NCI-H446 (cell line): ENCODE measurements at places on chromosomes 12 and 14.

DNA sequence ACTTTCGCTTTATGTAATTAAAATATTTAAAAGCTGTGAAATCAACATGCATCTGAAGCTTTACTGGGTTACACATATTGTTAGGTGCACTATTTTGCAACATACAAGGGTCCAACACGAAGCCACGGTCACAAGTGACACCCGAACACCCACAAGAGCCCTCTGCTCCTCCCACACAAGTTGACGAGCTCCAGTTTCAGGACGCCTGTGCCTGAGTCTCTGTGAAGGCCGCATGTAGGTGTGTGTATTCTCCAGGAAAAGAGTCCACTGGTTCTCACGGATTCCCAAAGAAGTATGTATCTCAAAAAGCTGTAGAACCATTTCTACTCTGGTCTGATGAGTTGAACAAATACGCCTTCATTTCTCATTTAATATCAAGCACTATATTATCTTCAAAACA is 12.0 kb downstream of the SLC15A4 start:
- no peak for DNase-seq

DNA sequence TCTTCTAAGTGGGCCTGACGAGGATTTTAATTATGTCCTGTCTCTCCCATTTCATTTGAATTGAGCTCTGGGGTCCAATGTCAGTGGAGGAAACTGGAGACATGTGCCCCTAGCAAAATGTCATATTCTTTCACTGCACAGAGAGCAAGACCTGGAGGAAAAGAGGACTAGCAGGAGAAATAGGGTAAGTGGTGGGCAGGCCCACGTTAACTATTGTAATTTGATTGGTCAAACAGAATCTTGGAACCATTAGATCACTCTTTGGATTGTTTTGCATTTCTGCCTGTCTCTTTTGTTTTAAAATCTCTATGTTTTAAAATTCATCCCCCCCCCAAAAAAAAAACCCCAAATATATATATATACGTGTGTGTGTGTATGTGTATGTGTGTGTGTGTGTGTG is 113.9 kb upstream of the PELI2 start:
- no peak for DNase-seq

- DNase-seq = no peak
Observed at GRCh38 chr12:16152885-16153673, 124.4 kb downstream of the SLC15A5 start.

DNA sequence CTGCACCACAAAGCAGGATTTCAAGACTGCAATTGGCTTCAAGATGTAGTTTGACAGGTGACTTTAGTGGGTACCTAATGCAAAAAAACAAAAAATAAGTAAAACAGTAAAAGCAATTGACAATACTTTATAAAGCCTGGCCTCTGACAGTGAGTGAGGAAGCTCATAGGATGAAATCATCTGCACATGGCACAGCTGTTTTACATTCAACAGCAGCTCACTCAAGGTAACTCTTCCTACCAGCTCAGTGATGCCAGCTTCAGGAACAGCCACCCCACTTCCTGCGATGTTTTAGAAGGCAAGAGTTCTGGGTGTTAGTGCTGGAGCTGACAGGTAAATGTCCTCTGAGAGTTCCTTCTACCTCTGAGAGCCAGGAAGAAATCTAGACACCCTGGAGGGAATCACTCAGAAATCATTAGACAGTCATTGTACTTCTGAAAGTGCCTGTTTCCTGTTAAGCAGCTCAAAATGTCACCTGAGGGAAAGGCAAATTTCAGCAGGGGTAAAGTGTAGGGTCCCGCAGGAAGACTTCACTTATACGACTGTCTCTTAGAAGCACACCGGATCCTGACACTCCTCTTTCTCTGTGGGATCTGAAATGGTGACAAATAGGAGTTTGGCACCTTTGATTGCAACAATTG is 99.9 kb downstream of the FOXN3 start:
- DNase-seq = no peak

- no peak for DNase-seq
Observed at GRCh38 chr14:104874571-104875411, 9.7 kb downstream of the CEP170B start.

- DNase-seq = no peak
Observed at GRCh38 chr14:43313719-43314118, 1193.4 kb downstream of the FSCB start.

GRCh38 chr12:52022841-52023181 is 16.1 kb downstream of the TAMALIN start:
- no peak for DNase-seq

- no peak for DNase-seq
Observed at GRCh38 chr12:9856894-9857293, 12.3 kb downstream of the CLEC2B start.

DNA sequence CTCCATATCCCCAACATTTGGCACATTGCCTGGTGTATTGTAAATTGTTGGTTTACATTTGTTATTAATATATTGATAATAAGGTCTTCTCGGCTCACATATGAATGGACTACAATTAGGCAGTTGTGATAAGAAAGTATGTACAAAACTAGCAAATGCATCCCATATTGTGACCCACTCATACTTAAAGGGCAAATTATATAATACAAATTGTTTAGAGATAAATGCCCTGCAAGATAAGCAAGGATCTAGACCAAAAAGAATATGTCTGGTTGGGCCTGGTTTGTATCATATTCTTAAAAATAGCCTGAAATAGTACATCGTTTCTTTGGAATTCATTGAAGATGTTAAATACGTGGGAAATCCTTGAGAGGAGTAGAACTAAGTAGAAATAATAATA is 151.3 kb downstream of the CNTN1 start:
- no peak for DNase-seq

DNA sequence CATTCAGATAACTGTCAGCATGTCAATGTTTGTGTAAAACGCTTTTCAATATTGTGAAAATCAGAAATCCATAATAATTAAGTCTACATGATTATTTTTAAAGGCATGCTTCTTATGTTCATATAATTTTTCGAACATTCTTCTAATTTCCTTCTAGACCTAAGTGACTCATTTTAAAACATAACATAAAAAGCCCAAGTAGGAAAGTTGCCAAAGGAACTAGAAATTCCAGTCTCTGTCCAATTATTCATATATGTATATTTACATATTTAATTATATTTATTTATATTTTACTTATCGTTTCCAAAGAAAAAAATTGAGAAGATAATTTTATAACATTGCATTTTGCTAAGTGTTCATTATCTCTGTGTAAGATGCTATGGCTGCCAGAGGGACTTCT is 110.4 kb downstream of the TMTC1 start:
- DNase-seq = no peak

DNA sequence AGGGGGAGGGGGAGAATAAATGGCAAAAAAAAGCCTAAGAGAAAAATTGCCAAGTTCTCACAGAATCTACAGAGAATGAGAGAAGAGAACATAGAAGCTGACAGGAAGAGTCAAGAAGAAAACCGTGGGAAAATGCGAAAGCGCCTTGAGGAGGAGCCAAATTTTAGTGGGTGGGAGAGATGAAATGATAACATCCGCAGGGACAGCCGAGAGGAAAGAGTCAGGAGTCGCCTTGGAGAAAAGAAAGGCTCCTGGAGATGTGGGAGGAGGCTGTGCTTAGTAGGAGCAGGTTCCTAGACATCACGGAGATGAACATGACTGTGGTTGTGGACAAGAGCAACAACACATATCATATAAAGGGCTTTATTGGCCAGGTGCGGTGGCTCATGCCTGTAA is 49.4 kb downstream of the PHLDA1 start:
- DNase-seq = no peak

DNA sequence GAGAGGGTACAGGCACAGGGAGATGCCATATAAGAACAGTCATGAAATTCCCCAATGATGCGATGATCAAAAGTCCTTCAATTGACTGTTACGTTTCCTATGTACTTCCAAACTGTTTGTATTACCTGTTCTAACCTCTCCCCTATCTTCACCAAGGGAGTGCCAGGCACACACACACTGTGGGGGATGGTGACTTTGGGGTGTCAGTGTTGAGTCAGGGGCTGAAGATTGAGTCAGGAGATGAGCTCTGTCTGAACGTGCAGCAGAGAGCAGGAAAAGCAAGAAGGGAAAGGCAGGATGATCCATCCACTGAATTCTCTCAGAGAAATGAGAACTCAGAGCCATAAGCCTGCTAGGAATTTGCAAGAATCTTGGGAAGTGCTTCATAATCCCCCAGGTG is 153.4 kb downstream of the EFCAB11 start:
- DNase-seq = no peak

- peak; percentile 67 for DNase-seq
Observed at GRCh38 chr14:89767861-89768268, 186.7 kb downstream of the EFCAB11 start.

- no peak for DNase-seq
Observed at GRCh38 chr14:90836692-90837063, 20.4 kb upstream of the TTC7B start.

GRCh38 chr14:61837336-61838229 is 75.4 kb downstream of the SNAPC1 start:
- DNase-seq = peak; percentile 45

DNA sequence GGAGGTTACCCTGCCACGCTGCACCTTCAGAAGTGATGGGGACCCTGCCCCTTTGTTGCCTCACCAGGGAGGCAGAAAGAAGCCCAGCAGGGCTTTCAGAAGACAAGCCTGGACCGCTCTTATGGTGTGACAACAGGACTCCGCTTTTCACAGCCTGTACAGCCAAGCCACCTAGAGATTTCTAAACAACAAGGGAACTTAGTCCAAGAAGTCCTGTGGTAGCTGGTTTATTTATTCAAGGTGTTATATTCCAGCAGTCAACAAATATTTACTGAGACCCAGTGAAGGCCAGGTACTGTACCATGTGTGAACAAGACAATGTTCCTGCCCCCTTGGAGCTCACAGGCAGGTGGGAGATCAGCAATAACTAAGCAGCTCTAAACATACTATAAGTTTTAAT is 4.0 kb upstream of the TMEM229B start:
- DNase-seq = no peak

DNA sequence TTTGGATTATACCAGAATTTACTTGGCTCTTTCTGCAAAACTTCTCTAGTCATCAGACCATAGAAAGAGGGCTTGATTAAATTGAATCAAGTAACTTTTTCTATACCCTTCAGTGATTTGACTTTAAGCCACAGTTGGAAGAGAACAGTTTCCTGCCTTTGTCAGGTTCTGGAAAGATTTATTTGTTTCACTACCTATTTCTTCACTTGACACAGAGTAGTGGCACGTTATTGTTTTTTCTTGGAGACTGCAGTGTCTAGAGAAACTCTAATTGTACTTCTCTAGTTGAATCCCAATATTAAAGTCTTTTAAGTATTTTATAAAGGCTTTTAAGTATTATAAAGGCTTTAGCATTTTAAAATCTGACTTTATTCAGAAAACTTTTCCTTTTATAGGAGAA is 138.1 kb downstream of the TMEM117 start:
- no peak for DNase-seq

DNA sequence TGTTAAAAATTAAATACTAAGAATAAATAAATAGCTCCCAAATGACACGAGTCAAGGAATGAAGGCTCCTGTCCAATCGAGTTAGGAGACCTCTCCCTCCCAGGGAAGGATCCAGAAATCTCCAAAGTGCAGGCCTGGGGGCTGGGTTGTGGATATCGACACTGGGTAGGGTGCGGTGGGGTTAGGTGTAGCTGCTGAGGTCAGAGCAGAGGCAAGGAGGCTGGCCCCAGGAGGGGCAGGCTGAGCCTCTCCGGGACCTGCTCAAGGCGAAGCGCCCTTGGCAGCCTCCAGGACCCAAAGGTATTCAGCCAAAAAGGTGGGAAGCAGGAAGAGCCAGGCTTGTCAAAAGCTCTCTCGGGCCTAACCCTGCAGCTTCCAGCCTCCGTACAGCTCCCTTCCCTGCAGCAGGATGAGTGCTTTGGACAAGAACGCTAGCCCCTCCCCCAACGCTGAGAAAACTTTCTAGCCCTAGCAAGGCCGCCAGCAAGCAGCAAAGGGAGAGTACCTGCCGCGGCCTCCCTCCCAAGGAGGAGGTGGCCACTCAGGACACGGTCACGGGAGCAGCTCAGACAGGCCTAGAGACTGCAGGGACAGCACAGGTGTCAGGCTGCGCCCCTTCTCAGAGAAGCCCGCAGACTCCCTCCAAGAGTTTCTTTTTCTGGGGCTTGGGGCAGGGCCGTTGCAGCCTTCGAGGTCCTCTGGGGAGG is 3.7 kb upstream of the PNMA1 start:
- DNase-seq = no peak

GRCh38 chr12:109304485-109304884 is 4.6 kb downstream of the FOXN4 start:
- DNase-seq = no peak

DNA sequence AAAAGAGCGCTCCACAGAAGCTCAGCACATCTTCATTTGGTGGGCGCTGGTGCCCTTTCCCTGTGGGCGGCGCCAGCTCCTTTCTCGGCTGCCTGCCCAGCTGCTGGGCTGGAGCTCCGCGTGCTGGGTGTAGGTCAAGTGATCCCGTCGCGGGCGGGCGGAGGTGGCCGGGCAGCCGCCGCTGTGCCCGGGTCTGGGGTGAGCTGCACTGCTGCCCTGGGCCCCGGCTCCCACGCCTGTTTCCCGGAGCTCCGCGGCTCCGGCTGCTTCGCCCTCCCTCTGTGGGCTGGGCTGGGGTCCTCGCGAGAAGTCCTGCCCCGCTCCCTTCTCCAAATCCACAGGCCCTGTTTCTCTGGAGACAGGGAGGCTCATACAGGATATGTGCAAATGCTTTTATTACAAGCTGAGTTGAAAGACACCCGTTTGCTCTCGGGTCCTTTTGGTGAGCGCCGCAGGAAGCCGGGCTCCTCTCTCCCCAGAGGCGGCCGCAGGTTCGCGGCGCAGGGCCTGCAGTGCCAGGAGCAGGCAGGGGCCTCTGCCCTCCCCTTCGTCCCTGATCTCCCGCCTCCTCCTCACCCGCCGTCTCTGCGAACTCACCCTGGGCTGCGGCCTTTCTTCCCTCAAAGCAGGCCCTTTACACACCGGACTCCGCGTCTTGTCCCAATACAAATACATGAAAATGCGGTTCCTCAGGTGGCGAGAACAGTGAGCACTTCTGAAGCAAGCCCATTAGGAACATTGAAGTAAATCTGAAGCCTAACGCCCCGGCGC is 67.8 kb upstream of the CAPRIN2 start:
- no peak for DNase-seq

GRCh38 chr12:82144505-82144904 is 213.7 kb downstream of the CCDC59 start:
- DNase-seq = no peak

GRCh38 chr12:47385653-47386052 is 305.9 kb upstream of the AMIGO2 start:
- no peak for DNase-seq

GRCh38 chr12:124963211-124963610 is 25.7 kb downstream of the DHX37 start:
- no peak for DNase-seq

DNA sequence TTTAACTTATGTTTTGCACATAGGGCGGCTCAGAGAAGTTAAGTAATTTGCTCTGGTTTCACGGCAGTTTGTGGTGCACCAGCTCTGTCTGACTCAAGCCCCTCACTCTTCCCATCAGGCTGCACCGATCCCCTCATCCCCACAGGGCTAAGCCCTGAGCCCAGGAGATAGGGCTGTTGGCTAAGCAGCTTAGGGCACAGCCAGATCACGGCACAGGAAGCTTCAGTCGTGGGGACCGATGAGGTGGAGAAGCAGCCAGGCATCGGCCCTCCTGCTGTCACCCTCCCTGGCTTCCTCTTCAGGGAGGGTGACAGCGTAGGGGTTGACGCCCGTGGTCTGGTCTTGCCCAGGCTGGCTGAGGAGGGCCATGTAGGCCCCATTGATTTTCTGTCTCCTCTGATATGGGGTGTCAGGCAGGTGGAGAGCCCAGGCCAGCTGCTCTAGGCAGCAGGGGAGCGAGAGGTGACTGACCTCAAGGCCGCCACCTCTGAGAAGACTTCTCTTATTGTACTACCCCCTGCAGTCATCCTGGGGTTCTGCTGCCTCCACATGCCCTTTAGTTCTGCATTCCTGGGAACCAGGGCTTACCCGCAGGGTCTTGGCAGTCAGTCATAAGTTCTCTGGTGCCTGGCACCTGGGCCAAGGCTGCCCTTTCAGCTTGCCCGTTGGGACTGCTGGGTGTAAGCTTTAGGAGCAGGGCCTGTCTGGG is 166.4 kb downstream of the TSPAN9 start:
- no peak for DNase-seq
